ENCODE measurements at places on chromosomes 4 and X. TPM values are rescaled to one million over a fixed set of nuclear protein-coding genes. Genes with fewer than 3 reads are reported as not detected.

The STK26 gene
- total RNA-seq: 54.0 TPM

The BANK1 gene
- total RNA-seq: 0.51 TPM

The FGD1 gene
- 0.06 TPM for total RNA-seq

GRCh38 chrX:74147439-74147838, 156.5 kb upstream of the ZCCHC13 start:
- no peak overlapping the region for H3K4me3 ChIP-seq
- H3K36me3 ChIP-seq: no peaks in the 10 kb centered on the region
- H3K27ac ChIP-seq: no peak overlapping the region
- no peak for DNase-seq
- H3K4me1 ChIP-seq: no peaks in the 10 kb centered on the region

GRCh38 chrX:10922159-10922558, 189.0 kb upstream of the HCCS start:
- H3K27me3 ChIP-seq: no peaks in the 10 kb centered on the region
- no peak overlapping the region for H3K27ac ChIP-seq
- no peak overlapping the region for H3K4me3 ChIP-seq

GRCh38 chr4:19230906-19231545, 1020.7 kb upstream of the SLIT2 start:
- no peak for DNase-seq
- no peak overlapping the region for H3K27ac ChIP-seq
- H3K27me3 ChIP-seq: no peaks in the 10 kb centered on the region
- no peaks in the 10 kb centered on the region for H3K36me3 ChIP-seq
- no peak overlapping the region for H3K4me3 ChIP-seq
- no peaks in the 10 kb centered on the region for H3K4me1 ChIP-seq

GRCh38 chr4:37562592-37562991, 123.6 kb downstream of the RELL1 start:
- no peak overlapping the region for H3K27ac ChIP-seq
- no peaks in the 10 kb centered on the region for H3K36me3 ChIP-seq
- H3K4me3 ChIP-seq: no peak overlapping the region
- DNase-seq: no peak

DNA sequence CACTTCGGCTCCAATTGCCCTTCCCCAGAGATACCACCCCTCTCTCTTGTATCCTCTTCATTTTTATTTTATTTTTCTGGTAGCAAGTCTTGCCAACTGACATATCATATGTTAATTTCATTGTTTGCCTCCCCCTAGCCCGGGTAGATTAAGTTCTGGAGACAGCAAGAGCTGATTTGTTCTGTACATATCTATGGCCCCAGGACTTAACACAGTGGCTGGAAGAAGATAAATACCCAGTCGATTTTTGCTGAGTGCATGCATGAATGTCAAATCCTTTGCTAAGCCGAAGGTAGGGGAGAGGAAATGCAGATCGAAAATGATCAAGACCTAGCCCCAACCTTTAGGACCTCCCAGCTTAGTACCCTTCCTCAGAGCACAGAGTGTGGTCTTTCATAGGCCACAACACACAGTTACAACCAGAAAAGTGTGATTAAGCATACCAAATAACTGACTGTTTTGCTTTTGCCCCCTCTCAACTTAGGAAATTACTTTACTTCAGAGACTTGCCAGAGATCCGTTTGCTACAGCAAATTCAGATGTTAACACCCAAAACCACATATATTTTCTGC, 58.7 kb upstream of the KLF3 start:
- H3K4me1 ChIP-seq: peaks cover 23% of the 10 kb centered on the region
- no peak for DNase-seq
- H3K27ac ChIP-seq: no peak overlapping the region
- H3K4me3 ChIP-seq: no peak overlapping the region
- peaks cover 3% of the 10 kb centered on the region for H3K36me3 ChIP-seq

DNA sequence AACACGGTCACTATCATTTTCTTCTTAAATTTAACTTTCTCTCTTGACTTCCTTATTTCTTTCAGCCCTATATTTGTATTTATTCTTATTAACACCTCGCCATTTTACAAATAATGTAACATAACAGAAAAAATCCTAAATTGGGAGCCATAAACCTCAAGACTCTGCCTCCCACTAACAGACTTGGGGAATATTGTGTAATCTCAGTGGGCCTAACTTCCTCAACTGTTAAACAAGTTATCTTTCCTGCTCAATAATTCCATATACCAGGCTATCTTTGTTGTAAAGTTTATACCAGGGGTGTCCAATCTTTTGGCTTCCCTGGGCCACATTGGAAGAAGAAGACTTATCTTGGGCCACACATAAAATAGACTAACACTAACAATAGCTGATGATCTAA, 26.2 kb downstream of the PRSS12 start:
- peaks cover 14% of the 10 kb centered on the region for H3K27me3 ChIP-seq
- no peak overlapping the region for H3K4me3 ChIP-seq
- no peaks in the 10 kb centered on the region for H3K36me3 ChIP-seq
- no peak overlapping the region for H3K27ac ChIP-seq
- DNase-seq: no peak
- H3K4me1 ChIP-seq: no peaks in the 10 kb centered on the region

DNA sequence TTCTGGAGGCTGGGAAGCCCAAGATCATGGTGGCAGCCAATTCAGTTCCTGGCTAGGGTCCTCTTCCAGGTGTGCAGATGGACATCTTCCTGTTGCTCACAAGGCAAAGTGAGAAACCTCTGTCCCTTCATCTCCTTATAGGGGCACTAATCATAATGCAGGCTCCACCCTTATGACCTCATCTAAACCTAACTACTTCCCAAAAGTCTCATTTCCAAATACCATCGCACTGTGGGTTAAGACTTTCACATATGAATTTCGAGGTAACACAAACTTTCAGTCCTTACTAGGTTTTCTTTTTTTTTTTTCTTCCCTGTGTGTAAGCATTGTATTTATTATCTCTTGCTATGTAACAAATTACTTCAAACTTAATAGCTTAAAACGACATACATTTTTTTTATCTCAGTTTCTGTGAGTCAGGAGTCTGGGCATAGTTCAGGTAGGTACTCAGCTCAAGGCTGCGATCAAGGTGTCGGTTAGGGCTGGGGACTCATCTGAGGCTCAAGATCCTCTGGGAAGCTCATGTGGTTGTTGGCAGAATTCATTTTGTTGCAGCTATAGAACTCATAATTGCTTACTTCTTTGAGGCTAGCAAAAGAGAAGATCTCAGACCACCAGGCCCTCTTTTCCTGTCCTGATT, 204.7 kb upstream of the STK26 start:
- H3K4me3 ChIP-seq: peak overlapping the region; percentile 39
- no peak for DNase-seq
- H3K4me1 ChIP-seq: peaks cover 18% of the 10 kb centered on the region
- H3K27me3 ChIP-seq: no peaks in the 10 kb centered on the region
